Heart right ventricle (tissue), 16 donors: ENCODE measurements at places on chromosomes 11 and 22.

DNA sequence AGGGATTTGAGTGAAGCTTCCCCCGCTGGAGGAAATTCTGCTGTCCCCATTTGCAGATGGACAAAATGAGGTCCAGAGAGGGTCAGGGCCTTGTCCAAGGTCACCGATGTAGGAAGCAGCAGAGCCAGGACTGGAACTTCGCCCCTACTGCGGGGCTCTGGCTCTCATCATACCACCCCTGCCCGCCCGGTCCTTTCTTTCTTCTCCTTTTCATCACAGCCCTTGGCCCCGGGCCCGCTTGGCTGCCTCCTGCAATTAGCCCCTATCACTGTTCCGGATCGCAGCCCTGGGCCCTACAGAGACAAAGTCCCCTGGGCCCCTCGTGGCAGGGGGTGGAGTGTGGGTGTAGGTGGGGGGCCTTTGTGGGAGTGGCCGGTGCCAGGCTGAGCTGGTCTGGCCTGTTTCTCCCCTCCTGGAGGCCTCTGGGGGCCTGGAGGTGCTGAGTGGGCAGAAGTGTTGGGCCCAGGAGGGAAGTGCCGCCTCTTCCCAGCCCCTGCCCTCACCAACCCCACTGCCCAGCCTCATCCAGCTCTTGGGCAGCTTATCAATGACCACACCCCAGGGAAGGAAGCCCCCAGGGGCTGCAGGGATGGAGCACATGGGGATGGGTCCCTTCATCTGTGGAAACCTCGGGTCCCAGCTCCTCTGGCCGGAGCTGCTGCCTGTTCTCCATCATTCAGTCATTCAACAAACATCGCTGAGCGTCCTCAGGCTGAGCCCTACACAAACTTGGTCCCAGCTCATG is 3.4 kb downstream of the EMID1 start:
- no peak for DNase-seq
- peaks cover 4% of the 10 kb centered on the region for H3K4me1 ChIP-seq
- H3K27ac ChIP-seq, result no peak overlapping the region
- H3K36me3 ChIP-seq, result no peaks in the 10 kb centered on the region
- peaks cover 4% of the 10 kb centered on the region for H3K27me3 ChIP-seq

- no peak within 1 kb of the TSS for H3K27ac ChIP-seq
- H3K4me3 ChIP-seq, result no peak within 1 kb of the TSS
- peak; percentile 39 for DNase-seq
- no peaks in the 10 kb centered on the region for H3K4me1 ChIP-seq
- H3K36me3 ChIP-seq, result no peaks in the 10 kb centered on the region
Observed at GRCh38 chr22:22558972-22559603, at the start of gene PRAME. PRAME (minus strand) TSS chr22:22559265; CDS start chr22:22556832, 2,433 bp downstream.

GRCh38 chr11:94932503-94932902 is 40.9 kb downstream of the CWC15 start:
- H3K4me1 ChIP-seq, result peaks cover 10% of the 10 kb centered on the region
- no peaks in the 10 kb centered on the region for H3K27me3 ChIP-seq
- no peak for DNase-seq

- H3K27ac ChIP-seq, result no peak overlapping the region
- no peak for DNase-seq
- no peaks in the 10 kb centered on the region for H3K36me3 ChIP-seq
- H3K4me3 ChIP-seq, result no peak overlapping the region
- no peaks in the 10 kb centered on the region for H3K4me1 ChIP-seq
- no peaks in the 10 kb centered on the region for H3K27me3 ChIP-seq
Observed at GRCh38 chr11:1026163-1026450, 10.4 kb downstream of the MUC6 start.

GRCh38 chr11:70555078-70555477 is 156.7 kb downstream of the CTTN start:
- H3K27ac ChIP-seq, result no peak overlapping the region
- no peak overlapping the region for H3K4me3 ChIP-seq
- H3K27me3 ChIP-seq, result peaks cover 41% of the 10 kb centered on the region
- no peak for DNase-seq

GRCh38 chr11:66856496-66857233 is at the start of gene LRFN4:
LRFN4 (plus strand) TSS chr11:66857064; CDS start chr11:66857745, 681 bp downstream.
- peak within 1 kb of the TSS; percentile 78 for H3K4me3 ChIP-seq
- peak; percentile 58 for DNase-seq
- peak within 1 kb of the TSS; percentile 92 for H3K27ac ChIP-seq

DNA sequence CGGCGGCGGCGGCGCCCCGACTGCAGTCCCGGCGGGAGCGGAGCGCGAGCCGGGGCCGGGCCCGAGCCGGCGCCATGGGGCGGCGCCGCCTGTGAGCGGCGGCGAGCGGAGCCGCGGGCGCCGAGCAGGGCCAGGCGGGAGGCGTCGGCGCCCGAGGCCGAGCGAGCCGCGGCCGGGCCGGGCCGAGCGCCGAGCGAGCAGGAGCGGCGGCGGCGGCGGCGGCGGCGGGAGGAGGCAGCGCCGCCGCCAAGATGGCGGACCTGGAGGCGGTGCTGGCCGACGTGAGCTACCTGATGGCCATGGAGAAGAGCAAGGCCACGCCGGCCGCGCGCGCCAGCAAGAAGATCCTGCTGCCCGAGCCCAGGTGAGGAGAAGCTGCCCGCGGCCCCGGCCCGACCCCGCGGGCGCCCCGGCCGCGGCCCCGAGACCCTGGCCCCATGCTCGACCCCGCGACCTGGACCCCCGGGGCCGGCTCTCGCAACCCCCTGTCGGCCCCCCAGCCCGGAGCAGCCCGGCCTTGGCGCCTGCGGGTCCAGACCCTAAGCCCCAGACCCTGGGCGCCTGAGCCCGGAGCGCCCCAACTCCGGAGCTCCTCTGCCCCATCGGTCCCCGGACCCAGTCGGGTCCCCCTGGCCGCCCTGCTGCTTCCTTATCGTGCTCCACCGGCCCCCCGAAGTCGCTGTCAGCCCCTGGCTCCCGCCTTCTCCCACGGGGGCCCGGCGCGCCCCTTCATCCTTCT is at the start of gene GRK2:
GRK2 (plus strand) TSS at position 25 of the 739 bp plus-strand sequence; CDS start at position 252, 227 bp downstream.
- H3K4me3 ChIP-seq, result peak within 1 kb of the TSS; percentile 95
- H3K27me3 ChIP-seq, result no peaks in the 10 kb centered on the region
- peak within 1 kb of the TSS; percentile 91 for H3K27ac ChIP-seq
- DNase-seq, result no peak

DNA sequence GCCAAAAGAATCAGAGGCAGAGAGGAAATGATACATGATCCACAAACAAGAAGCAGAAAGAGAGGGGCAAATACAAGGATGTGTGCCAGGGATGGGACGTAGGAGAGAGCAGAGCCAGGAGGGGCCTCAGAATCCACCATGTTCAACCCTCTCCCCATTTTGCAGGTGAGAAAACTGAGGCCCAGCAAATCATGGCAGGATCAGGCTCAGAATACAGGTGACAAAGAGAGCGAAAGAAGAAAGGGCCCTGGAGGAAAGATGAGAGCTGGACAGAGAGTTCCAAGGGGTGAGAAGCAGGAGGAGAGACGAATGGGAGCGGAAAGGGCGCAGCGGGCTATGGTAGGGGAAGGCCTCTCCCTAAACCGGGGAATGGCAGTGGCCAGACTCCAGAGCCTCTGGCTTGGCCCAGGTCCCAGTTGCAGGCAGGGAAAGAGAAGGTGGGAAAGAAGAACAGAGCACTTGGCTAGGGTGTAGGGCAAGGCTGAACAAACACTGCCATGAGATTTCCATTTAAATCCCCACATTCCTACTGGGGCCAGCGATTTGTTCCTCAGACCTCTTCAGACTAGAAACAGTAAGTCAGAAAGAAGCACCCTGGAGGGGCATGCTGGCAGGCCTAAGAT is 44.4 kb upstream of the TSKU start:
- H3K4me1 ChIP-seq, result peaks cover 3% of the 10 kb centered on the region
- no peak overlapping the region for H3K27ac ChIP-seq
- no peaks in the 10 kb centered on the region for H3K36me3 ChIP-seq
- no peak overlapping the region for H3K4me3 ChIP-seq

DNA sequence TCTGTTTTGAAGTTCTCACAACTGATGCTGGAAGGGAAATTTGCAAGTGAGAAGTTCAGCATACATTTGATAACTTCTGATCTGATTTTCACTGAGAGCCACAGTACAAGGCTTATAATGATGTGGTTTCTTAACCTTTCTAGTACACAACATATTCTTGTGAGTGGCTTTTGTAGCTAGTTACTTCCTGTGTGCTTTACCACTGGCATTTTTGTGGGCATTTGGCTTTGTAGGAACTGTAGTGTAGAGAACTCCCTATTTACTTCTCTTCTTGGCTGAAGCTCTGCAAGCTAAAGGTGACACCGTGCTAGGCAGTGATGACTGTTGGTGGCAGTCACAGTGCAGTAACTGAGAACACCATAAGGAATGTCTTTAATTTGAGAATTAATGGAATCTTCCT is 14.9 kb downstream of the USP47 start:
- no peaks in the 10 kb centered on the region for H3K27me3 ChIP-seq
- no peaks in the 10 kb centered on the region for H3K36me3 ChIP-seq
- no peak overlapping the region for H3K27ac ChIP-seq
- H3K4me1 ChIP-seq, result peaks cover 25% of the 10 kb centered on the region

- no peaks in the 10 kb centered on the region for H3K27me3 ChIP-seq
- peaks cover 70% of the 10 kb centered on the region for H3K36me3 ChIP-seq
- H3K4me3 ChIP-seq, result peak overlapping the region; percentile 74
- peaks cover 46% of the 10 kb centered on the region for H3K4me1 ChIP-seq
Observed at GRCh38 chr11:65502555-65503367, 3.9 kb downstream of the MALAT1 start.

- H3K27ac ChIP-seq, result no peak overlapping the region
- H3K4me3 ChIP-seq, result no peak overlapping the region
- no peaks in the 10 kb centered on the region for H3K36me3 ChIP-seq
- H3K27me3 ChIP-seq, result no peaks in the 10 kb centered on the region
Observed at GRCh38 chr11:1569251-1569780, 2.8 kb downstream of the DUSP8 start.

DNA sequence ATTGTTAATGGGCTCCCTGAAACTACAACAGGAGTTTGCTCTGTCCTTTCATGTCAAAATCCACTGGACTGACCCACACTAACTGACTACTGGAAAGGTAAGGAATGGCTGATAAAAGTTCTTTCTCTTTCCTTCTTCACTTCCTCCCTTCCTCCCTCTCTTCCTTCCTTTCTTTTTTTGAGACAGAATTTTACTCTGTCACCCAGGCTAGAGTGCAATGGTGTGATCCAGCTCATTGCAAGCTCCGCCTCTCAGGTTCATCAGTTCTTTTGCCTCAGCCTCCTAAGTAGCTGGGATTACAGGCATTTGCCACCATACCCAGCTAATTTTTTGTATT is 85.2 kb downstream of the IGLL1 start:
- H3K27ac ChIP-seq, result no peak overlapping the region
- no peaks in the 10 kb centered on the region for H3K4me1 ChIP-seq
- no peak overlapping the region for H3K4me3 ChIP-seq
- H3K27me3 ChIP-seq, result no peaks in the 10 kb centered on the region

GRCh38 chr11:117473481-117474091 is 145.9 kb downstream of the CEP164 start:
- no peak overlapping the region for H3K27ac ChIP-seq
- no peaks in the 10 kb centered on the region for H3K36me3 ChIP-seq
- no peaks in the 10 kb centered on the region for H3K27me3 ChIP-seq
- no peak overlapping the region for H3K4me3 ChIP-seq
- DNase-seq, result no peak

GRCh38 chr11:70544067-70544773 is 145.9 kb downstream of the CTTN start:
- H3K27ac ChIP-seq, result no peak overlapping the region
- H3K27me3 ChIP-seq, result no peaks in the 10 kb centered on the region
- DNase-seq, result no peak
- no peak overlapping the region for H3K4me3 ChIP-seq
- no peaks in the 10 kb centered on the region for H3K36me3 ChIP-seq

GRCh38 chr11:38710262-38710661 is 2112.2 kb upstream of the RAG2 start:
- no peak overlapping the region for H3K4me3 ChIP-seq
- no peaks in the 10 kb centered on the region for H3K4me1 ChIP-seq
- DNase-seq, result no peak
- no peaks in the 10 kb centered on the region for H3K27me3 ChIP-seq

DNA sequence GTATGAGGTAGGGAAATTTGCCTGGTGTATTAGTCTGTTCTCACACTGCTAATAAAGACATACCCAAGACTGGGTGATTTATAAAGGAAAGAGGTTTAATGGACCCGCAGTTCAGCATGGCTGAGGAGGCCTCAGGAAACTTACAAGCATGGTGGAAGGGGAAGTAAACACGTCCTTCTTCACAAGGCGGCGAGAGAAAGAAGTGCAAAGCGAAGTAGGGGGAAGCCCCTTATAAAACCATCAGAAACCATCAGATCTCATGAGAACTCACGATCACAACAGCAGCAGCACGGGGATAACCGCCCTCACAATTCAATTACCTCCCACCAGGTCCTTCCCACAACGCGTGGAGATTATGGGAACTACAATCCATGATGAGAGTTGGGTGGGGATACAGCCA is 12.0 kb upstream of the RFPL2 start:
- H3K36me3 ChIP-seq, result no peaks in the 10 kb centered on the region
- no peaks in the 10 kb centered on the region for H3K4me1 ChIP-seq
- H3K27ac ChIP-seq, result no peak overlapping the region
- DNase-seq, result no peak
- H3K27me3 ChIP-seq, result no peaks in the 10 kb centered on the region
- no peak overlapping the region for H3K4me3 ChIP-seq

DNA sequence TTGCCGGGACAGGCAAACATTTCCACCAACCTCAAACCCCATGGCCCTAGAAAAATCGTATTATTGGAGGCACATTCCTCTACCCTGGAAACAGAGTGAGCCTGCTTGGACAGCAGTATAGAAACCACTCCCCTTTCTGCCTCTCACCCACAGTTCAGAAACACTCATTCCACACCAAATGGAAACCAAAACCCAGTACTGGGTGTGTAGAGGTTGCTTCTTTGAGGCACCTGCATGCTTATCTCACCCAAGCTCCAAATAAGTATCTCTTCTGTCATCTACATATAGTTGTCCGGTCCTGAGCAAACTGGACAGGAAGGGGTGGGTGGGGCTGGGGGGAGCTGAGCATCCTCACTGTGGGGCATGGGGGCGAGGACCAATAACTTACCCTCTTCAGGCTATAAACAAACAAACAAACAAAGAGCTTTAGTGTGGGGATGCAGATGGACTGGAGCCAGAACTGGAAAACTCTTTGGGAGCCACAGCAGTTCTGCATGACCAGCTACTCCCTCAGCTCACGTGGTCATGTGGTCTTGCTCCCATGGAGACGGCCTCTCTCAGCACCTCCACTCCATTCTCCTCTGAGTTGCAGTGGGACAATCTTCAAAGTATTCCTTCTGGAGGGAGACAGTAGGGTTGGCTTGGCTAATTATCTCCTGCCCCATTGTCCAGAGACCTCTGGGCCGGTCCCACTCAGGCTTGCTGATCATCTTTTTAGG is 1.0 kb upstream of the PLAAT2 start:
- no peaks in the 10 kb centered on the region for H3K27me3 ChIP-seq
- no peaks in the 10 kb centered on the region for H3K36me3 ChIP-seq
- no peak overlapping the region for H3K27ac ChIP-seq
- no peak for DNase-seq
- H3K4me1 ChIP-seq, result no peaks in the 10 kb centered on the region

GRCh38 chr11:76049511-76049910 is 156.8 kb downstream of the WNT11 start:
- no peak overlapping the region for H3K27ac ChIP-seq
- H3K4me3 ChIP-seq, result no peak overlapping the region
- no peak for DNase-seq
- no peaks in the 10 kb centered on the region for H3K36me3 ChIP-seq
- H3K4me1 ChIP-seq, result no peaks in the 10 kb centered on the region
- H3K27me3 ChIP-seq, result no peaks in the 10 kb centered on the region
